ENCODE measurements at places on chromosomes 11 and 22.

- DNase-seq, result no peak
Observed at GRCh38 chr11:9210224-9210921, 54.8 kb downstream of the DENND5A start.

- no peak for DNase-seq
Observed at GRCh38 chr11:83782329-83782728, 496.2 kb upstream of the CCDC90B start.

- no peak for DNase-seq
Observed at GRCh38 chr22:48950151-48950915, 877.3 kb downstream of the BRD1 start.

GRCh38 chr11:34344768-34345539 is 12.9 kb downstream of the ABTB2 start:
- DNase-seq, result no peak

DNA sequence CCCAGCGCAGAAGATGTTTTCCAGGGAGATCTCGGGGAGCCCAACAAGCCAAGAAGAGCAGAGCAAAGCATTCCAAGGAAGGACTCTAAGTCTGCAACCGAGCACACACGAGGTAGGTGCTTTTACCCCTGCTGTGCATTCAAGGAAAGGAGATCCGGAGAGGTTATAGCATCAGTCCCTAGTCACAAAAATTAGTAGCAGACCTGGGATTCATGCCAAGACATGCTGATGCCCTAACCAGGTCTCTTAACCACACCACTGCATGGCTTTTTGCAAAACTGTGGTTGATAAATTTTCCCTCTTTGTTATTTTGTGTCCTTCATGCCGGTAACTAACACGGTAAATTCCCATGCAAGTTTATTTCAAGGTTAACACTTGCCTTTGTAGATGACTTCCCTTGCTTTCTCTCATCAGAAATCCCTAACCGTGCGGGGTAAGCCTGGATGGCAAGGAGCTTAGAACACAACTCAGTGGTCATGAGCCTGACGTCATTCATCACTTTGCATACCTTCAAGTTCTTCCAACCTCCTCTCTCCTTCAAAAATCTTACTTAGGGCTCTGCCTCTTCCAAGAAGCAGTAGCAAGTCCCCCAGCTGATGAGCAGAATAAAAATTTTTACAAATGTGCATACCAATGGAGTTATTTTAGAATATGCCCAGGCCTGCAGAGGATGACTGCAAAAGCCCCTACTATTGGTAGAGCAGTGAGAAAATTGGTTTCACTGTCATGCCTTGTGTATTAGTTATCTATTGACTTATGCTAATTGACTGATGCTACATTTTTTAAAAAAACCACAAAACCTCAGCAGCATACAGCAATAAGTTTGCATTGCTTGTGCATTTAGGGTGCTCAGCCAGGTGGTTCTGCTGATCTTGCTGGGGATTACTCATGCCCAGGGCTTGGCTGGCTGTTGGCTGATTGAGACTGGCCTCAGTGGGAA is 465.1 kb downstream of the MN1 start:
- DNase-seq, result no peak

DNA sequence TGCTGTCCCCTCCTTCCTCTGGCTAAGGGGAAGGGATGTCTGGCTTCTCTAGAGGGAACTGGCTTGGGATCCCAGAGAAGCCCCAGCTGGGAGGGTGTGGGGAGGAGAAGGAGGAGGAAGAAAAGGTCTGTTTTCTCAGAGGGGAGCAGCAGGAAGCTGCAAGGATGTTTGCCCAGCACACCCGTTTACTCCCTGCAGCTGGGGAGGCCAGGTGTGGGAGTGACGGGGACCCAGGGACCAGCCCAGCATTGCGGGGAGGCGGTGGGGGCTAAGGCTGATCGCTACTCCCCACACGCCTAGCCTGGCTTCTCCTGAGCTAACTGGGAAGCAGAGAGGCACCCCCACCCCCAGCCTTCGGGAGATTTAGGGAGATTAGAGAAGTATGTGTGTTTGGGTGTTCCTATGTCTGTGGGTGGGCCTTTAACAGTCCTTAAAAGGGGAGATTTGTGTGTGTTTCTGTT is 3.9 kb downstream of the CREB3L1 start:
- no peak for DNase-seq

Measured in activated CD4-positive, CD25-positive, alpha-beta regulatory T cell (primary cell).